ENCODE measurements at places on chromosomes 4 and X.

DNA sequence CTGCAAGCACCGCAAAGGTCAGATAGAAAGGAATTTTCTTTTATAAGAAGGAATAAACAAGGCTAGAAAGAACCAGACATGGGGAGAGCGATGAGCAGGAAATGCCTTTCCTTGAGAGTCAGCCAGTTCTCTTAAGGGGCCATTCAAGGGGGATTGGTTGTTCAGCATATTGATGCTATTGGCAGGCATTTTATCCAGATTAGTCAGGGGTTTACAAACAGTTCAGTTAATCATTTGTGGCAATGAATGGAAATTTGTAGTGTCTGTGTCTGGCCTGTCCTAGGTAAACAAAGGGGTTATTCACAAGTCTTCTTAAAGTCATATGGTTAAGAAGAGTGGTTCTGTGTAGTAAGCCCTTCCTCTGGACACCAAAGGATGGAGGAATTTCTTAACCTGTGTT, 184.7 kb upstream of the FRMPD4 start:
- H3K4me1 ChIP-seq: no peaks in the 10 kb centered on the region
- no peaks in the 10 kb centered on the region for H3K36me3 ChIP-seq
- no peak for DNase-seq

DNA sequence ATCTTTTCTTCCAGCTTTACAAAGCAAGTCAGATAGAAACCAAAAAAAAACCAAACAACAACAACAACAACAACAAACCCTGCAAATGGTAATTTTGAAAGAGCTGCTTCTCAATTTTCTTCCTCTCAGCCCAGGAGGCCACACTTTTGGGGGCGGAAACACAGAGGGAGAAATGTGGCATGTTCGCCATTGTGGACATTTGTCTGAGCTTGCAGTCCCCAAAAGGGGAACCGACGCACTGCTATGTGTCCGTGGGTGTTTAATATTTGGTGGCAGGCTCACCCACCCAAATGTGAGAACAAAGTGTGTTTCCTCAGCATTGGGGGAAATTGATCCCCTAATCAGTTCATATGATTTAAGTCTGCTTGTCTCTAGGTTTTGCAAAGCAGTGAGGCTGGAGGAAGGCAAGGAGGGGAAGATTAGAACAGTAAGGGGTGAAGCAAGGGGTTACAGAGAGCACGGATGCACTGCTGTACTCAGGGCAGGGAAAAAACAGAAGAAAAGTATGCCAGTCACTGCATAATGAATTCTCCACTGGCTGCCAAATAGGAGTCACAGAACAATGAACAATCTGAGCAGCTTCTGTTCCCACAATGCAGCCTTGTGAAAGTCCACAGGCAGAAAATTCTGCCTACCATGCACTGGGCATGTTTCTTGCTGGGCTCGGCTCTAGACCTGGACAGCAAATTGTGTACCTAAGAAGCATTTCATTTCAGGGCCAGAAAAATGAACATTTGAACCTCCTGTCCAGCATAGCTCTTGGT, 74.7 kb upstream of the GPM6B start:
- no peaks in the 10 kb centered on the region for H3K36me3 ChIP-seq
- H3K27ac ChIP-seq: no peak overlapping the region
- H3K27me3 ChIP-seq: peaks cover 5% of the 10 kb centered on the region
- H3K4me1 ChIP-seq: no peaks in the 10 kb centered on the region

GRCh38 chr4:174702979-174703478, 126.0 kb downstream of the GLRA3 start:
- no peak overlapping the region for H3K27ac ChIP-seq
- H3K36me3 ChIP-seq: no peaks in the 10 kb centered on the region

DNA sequence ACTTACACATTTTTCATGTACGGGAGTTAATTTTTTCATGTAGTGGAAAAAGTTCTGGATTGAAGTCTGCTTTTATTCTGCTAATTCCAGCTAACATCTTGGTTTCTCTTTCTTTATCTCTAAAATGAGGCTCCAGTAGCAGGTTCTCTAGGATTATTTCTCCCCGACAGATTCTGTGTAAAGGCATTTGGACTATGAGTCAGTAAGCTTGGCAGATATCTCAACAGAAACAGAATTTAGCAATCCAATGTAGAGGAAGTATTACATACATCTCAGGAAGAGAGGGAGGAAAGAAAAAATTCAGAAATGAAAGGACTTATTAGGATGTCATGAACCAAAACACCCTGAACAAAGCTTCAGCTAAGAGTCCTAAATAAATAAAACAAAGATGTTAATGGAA, 1682.3 kb upstream of the TENM3 start:
- no peaks in the 10 kb centered on the region for H3K4me1 ChIP-seq
- no peaks in the 10 kb centered on the region for H3K27me3 ChIP-seq
- no peak overlapping the region for H3K27ac ChIP-seq
- no peak overlapping the region for H3K4me3 ChIP-seq
- no peaks in the 10 kb centered on the region for H3K36me3 ChIP-seq

DNA sequence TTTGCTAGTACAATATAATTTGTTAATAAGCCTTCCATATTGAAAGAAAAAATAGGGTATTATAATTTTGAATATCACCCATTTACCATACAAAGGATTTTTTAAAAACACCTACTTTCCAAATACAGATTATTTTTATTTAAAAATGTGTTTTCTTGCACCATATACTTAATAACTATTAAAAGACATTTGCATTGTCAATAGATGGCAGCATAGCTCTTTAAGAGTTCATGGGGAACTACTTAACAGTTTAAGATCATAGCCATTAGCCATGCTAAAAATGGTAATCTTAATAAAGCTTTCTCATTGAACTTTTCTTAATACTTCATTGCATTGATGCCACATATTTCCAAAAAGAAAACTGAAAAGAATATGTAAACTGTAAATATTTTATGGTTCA, 1995.9 kb downstream of the C4orf33 start:
- no peak for DNase-seq
- no peaks in the 10 kb centered on the region for H3K36me3 ChIP-seq
- no peak overlapping the region for H3K27ac ChIP-seq

Measured in T-helper 17 cell (primary cell).